ENCODE measurements at places on chromosomes 6 and 20.

DNA sequence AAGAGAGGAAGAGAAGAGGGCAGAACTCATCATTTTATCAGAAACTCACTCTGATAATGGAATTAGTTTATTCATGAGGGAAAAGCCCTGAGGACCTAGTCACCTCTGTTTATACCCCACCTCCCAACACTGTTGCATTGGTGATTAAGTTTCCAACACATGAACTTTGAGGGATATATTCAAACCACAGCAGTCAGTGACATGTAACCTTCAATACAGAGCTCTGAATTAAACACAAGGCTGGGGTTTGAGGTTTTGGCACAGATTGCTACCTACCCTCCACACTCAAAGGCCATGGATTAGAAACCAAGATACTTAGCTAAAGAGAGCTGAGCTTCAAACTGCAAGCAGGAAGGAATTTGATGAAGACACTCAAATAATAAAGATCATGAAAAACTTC lies 48.5 kb upstream of the MOCS1 start:
- DNase-seq, result no peak

DNA sequence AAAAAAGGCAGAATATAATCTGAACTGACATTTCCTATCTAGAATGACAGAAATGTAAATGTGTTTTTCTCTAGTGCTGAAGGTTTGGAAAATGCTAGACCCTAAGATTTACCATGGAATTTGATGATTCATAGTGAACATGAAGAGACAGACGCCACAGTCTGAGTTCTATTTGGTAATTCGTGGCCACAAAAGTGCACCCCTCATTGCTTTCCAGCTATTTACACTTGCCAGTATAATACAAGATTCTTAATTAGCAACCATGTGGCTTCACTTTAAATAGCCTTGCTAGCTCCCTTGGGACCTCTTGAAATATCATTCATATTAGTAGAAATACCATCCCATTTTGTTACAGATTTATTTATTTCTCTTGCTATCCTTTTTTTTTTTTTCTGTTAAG lies 636.8 kb downstream of the PRKN start:
- DNase-seq, result no peak

DNA sequence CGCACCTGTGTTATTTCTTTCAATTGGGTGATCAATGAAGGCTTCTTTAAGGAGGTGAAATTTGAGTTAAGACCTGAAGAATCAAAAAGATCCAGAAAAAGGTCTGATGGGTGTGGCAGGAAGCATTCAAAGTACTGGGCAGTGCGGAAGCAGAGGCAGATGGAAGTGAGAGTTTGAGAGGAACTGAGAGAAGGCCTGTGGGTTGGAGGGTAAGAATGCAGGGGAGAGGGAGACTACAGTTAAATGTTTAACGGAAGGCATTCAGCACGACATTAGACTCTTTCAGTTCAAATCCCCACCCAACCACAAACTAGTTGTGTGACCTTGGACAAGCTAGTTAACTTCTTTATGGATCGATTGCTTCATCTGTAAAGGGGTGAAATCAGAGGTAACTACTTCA lies 50.5 kb upstream of the GCM1 start:
- DNase-seq, result no peak

- peak; percentile 87 for DNase-seq
Measured at GRCh38 chr20:58818586-58819285, 32.0 kb downstream of the GNAS-AS1 start.

DNA sequence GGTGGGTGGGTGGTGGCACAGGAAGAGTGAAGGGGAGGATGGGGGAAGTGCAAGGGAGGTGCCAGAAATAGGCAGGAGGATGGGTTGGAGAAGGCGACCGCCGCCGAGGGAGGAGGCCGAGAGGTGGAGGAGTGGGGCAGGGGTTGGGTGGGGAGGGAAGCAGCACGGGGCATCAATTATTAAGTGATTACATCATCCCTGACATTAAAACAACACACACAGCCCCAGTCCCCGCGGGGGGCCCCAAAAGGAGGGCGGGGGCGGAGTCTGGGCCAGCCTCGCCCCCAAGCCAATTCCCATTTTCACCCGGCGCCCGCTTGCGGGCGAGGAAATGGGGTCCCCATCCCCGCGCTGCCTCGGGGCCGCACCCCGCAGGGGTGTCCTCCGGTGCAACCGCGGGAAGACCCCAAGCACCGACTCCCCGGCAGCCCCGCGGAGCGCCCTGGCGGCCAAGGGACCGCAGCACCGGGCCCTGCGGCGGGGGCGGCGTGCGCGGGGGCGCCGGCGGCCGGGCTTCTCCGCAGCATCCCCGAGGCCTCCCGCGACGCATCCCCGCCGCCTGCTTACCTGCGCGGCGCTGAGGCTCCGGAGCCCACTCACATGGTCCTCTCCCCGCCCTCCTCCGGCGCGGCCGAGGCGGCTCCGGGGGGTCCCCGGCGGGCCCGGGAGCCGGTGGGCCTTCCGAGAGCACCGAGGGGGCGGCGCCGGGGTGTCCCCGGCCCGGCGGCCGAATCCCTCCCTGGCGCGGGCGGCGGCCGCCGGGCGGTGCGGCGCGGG lies 663 bp downstream of the FYN start:
- DNase-seq, result peak; percentile 81

DNA sequence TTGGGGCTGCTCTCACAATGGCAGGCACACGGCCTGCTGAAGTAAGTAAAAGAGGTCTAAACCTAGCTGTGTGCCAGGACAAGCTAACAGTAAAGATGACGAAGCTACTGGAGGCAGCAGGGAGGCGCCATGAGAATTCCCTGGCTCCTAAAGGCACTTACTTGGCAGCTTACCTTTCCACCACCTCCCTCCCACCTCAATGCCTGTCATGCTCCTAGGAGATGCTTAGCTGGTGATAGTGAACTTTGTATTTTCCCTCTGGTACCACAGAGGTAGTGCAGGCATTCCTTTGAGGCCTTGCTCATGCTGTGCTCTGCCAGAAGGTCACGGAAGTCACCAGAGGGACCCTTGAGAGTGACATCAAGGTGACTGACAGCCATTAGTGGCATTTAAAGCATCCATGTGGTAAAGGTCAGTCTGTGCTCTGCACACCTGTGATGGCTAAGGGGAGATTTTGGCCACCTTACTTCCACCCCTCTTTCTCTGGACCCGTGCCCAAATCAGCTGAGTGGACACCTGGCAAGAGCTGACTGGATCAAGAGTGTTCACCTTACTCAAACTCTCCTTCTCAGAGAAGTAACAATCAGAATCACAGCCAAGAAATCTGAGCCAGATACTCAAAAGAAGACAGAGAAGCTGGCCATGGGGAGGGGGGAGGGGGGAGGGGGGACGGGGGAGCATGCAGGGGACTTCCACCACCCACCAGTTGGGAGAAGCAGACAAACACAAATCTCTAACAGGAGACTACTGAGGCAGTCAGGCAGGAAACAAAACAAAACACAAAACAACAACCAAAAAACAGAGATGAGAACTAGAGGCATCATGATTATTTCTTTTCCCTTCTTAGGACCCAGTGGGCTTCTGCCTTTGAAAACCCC lies 2.9 kb downstream of the FKBP1A start:
- no peak for DNase-seq

- no peak for DNase-seq
Measured at GRCh38 chr20:39993742-39994141, 695.3 kb downstream of the MAFB start.

DNA sequence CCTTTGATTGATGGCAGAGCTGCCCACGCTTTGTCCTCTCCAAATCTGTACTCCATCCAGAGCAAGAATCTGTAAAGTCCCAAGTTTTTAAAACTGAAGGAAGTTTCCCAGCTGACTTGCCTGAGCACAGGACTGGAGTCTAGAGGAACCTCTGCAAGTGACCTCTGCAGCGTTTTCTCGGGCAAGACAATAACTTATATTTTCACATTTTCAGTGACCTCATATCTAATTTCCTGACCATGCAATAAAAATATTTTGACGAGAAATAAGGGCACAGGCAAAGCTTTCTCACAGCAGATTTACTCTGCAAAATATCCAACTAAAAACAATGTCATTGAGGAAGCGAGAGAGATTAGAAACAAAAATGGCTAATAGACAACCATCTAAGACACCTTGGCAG lies 185.5 kb upstream of the SNX9 start:
- DNase-seq, result no peak

DNA sequence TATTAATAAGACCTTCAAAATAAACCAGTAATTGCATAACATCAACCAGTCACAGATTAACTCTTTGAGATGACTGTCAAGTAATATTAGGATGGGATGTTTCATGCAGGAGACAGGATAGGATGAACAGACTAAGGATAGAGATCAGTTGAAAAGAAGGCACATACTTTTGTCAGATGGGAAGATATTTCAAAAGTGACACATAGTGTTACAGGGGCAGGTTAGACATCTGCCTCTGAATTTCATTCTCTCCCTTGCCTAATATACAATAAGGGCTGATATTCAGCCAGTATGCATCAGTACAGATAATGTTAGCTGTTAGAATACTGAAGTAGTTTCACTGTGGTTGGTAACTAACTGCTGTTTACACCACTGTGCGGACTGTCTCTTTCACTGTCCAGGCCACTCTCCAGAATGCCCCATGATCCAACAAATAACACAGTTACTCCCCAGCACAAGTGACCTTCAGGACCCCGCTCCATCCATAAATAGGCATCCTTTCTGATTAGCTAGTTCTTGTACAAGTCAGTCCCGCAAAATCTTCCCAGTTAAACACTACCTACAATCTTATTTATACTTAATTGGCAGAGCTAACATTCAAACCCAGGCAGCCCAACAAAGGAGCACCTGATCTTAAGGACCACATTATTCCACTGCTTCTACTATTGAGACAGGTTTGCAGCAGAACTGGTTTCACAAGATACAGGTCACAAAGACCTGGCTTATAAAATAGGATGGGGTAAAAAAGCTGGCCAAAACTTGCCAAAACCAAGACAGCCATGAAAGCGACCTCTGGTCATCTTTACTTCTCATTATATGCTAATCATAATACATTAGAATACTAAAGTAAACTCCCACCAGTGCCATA lies 21.9 kb upstream of the PLN start:
- no peak for DNase-seq

DNA sequence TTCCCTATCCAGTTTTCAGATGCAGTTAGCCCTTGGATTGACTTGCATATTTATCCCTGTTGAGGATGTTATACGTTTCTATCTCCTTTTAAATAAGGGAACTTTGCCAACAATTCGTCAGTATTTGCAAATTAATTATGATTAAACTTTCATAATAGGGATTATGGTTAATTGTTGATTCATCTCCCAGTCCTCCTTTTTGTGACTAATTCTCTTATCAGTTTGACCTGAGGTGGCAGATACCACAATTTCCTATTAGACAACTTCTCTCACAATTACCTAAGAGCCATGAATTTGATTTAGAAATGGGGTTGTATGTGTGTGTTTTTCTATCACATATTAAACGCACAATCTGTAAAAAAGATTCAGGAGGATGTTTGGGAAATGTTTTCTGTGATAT lies 172.9 kb downstream of the LAMA2 start:
- no peak for DNase-seq

- no peak for DNase-seq
Measured at GRCh38 chr20:46377518-46377917, 28.9 kb downstream of the ELMO2 start.

GRCh38 chr6:20417819-20418218 lies 16.1 kb downstream of the E2F3 start:
- DNase-seq, result no peak

GRCh38 chr6:150685860-150686259 lies 86.2 kb downstream of the PLEKHG1 start:
- peak; percentile 48 for DNase-seq

GRCh38 chr6:131744432-131745287 lies 33.8 kb upstream of the CTAGE9 start:
- no peak for DNase-seq

- DNase-seq, result no peak
Measured at GRCh38 chr20:53330601-53331140, 263.0 kb downstream of the ZNF217 start.

DNA sequence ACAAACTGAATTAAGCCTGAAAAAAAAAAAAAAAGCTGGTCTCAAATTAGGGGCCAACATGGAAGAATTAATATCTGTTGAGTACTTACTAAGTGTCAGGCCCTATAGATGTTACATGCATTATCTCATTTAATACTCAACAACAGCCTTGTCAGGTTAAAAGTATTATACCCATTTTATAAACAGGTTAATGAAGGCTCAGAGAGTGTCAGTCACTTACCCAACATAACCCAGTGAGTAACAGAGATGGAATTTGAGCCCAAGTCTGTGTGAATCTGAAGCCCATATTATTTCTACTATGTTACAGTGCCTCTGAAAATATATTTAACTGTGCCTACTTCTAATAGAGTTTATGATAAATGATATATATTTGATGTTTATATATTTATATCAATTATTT lies 11.3 kb upstream of the EIF2S2 start:
- DNase-seq, result no peak

DNA sequence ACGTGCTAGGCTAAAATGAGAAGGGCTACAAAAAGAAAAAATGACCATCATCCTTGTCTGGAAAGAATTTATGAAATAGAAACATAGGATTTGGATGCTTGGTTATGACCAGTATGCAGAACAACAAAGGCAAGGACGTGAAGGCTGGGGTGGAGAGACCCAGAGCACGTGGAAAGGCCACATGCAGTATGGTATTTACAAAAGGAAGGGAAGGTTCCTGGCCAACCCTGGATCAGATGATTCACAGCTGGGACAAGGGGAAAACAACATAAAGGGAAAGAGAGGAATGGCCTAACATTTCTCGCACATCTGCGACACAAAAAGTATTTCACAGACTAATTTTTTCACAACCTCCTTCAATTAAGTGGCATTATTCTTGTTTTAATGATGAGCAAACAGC lies 8.2 kb downstream of the STX7 start:
- DNase-seq, result no peak

GRCh38 chr6:26233649-26234420 lies 131.2 kb upstream of the BTN3A2 start:
- peak; percentile 89 for DNase-seq

DNA sequence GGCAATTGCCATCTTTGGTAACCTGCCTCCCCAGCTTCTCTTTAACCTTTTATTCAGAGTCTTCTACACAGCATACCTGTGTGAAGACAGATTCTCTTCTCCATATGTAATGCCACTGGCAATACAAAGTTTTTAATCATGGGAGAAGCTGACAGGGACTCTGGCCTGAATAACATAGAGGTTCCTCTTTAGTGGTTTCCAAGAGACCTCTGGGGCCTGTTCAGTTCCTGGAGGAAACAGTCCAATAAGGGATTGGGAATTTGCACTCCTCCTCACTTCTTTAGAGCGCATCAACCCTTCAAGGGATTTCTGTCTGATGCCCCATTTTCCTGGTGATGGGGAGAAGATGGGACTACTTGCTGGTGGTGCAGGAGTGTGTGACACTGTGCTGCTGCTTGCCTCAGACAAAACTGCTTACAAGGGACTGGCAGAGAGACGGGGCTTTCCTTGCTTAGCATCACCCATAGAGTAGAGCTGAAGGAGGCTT lies 1.4 kb downstream of the RIMS1 start:
- no peak for DNase-seq

DNA sequence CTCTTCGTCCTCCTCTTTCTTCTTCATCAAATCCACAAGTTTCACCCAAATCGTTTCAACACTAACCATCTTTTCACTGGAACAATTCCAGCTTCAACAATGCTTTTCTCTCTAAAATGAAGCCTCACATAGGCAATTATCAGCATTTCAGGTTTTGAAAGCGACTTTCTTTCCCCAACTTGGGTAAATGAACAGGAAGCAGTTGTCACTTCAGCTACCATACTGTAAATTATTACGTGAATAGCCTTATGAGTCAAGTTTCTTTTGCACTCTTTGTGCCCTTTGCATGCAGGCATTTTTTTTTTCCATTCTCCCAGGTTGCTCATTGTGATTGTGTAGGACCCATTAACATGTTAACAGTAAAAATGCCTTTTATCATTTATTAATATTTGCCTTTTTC lies 121.7 kb upstream of the BTBD3 start:
- DNase-seq, result no peak

- DNase-seq, result peak; percentile 57
Measured at GRCh38 chr6:12289365-12289919, 719 bp upstream of the EDN1 start.
